Left lobe of liver (tissue), 2 donors: ENCODE measurements at places on chromosomes 2 and 18.
A peak's percentile ranks its signal among the peaks of the same experiment; 100 is the strongest.

DNA sequence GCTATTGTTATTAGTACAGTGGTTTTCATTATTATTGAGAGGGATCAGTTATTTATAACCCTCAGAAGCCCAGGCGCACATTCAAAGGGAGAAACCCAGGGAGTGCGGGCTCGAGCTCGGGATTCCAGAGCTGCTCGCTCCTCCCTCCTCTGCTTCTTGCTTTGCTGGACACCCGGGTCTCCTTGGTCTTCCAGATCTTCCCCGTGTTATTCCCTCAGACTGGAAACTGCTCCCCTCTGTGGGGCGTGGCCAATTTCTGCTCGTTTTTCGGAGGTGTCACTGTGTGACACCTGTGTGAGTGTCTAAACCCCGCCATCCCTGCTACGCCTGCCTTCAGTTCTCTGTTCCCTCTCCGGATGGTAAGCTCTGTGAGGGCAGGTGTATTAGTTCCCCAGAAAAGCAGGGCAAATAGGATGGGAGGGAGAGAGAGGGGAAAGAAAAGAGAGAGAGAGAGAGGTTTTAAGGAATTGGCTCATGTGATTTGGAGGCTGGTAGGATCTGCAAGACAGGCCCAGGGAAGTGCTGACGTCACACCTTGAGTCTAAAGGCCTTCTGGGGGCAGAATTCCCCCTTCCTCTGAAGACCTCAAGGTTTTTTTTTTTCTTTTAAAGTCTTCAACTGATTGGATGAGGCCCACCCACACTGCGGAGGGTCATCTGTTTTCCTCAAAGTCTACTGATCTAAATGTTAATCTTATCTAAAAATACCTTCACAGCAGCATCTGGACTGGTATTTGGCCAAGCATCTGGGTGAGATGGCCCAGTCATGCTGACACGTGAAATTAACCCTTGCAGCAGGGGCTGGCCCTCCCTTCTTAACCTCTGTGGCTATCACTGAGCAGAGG lies 457.3 kb upstream of the ID2 start:
- DNase-seq = no peak

DNA sequence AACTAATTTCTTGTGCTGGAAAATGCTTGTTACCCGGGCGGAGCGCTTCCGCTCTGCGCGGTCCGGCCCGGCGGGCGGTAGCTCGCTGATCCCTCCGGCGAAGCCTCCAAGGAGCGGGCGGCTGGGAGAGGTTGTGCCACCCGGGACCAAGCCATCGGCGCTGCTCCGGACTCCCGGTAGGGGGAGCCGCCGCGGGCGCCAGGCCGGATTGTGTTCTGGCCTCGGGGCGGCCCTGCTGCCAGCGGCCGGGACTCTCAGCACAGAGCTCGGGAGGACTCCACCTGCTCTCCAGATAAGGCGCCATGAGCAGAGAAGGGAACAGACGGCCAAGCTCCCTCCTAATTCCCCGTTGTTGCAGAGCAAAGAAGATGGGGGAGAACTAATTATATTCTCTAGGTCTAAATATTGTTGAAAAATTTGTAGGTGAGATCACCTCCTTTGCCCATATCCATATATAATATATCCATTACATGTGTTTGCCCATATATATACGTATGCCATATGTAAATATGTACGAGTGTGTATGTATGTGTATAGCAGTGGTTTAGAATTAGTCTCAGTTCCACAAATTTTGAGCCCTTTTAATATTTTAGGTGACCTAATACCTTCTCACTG lies 13.8 kb upstream of the SATB2 start:
- peak; percentile 74 for DNase-seq

DNA sequence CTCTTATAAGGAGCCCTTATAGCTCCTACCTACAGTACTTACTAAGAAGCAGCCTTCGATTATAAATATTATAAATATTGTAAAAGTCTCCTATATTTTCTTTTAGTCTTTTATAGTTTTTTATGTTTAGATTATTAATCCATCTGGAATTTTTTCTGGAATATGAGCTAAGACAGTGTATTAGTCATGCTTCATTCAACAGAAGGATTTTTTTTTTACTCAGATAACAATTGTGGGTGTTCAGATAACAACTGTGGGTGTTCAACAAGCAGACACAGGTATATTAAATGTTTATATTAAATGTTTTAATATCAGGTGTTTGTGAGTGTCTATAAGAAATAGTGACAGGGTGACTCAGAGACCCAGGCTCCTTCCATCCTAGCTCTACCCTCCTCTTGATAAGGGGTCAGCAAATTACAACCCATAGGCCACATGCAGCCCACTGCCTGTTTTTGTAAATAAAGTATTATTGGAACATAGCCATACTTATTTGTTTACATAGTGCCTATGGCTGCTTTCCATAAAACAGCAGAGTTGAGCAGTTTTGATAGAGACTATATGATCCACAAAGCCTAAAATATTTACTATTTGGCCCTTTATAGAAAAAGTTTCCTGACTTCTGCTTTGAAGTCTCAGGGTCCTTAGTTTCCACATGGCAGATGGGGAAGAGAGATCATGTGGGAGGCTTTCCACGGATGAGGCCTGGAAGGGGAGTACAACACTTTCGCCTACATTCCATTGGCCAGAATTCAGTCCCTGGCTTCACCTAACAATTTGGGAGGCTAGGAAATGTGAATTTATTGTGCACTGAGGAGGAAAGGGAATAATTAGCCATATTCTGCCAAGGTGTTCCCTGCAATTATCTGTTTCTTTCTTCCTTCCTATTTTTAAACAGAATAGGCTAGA lies 4.3 kb upstream of the SPATS2L start:
- no peak for DNase-seq

- DNase-seq = no peak
Measured at GRCh38 chr2:49840428-49840975, 686.2 kb upstream of the FSHR start.

DNA sequence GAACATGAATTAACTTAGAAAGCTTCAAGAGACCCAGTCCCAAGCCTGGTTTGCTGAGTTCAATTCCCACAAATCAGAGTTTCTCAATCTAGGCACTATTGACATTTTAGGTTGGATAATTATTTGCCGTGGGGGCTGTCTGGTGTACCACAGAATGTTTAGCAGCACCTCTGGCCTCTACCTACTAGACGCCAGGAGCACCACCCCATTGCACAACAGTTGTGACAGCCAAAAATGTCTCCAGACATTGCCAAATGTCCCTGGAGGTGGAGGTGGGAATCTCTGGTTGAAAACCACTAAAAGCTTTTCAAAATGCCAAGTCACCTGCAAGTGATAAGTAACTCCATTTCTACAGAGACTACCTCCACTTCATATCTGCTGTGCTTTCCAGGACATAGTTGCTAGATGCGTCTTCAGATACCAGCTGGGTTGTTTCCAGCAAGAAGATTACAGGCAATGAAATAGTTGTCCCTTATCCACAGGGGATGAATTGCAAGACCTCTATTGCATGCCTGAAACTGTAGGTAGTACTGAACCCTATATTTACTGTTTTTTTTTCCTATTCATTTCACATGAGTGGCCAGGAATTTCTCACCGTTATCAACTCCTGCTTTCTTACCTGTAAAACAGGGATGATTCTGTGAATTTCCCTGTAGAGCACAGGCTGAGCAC lies 554.3 kb downstream of the ZEB2 start:
- DNase-seq = peak; percentile 69

DNA sequence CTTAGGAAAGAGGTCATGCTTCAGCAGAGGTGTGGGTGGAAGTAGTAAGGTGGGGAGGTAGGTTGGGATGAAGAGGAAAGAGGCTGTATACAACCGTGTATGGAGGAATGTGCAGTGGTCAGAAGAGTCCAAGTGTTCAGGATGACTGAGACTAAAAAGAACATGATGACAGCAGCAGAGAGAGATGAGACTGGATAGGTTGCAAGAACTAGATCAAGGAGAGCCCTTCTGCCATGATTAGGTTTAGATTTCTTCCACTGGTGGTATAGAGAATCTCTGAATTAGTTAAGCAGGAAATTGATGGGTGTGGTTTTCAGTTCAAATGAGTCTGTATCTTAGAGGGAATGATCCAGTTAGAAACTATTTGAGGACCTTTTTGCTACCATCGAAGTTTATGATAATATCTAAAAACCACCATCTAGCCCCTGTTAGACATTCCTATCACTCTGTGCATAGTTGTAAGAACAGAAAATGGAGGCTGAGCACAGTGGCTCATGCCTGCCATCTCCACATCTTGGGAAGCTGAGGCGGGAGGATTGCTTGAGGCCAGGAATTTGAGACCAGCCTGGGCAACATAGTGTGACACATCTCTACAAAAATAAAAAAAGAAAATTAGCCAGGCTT lies 221.0 kb downstream of the LTBP1 start:
- DNase-seq = no peak

GRCh38 chr2:238509151-238509835 lies 82.6 kb downstream of the ASB1 start:
- DNase-seq = no peak

DNA sequence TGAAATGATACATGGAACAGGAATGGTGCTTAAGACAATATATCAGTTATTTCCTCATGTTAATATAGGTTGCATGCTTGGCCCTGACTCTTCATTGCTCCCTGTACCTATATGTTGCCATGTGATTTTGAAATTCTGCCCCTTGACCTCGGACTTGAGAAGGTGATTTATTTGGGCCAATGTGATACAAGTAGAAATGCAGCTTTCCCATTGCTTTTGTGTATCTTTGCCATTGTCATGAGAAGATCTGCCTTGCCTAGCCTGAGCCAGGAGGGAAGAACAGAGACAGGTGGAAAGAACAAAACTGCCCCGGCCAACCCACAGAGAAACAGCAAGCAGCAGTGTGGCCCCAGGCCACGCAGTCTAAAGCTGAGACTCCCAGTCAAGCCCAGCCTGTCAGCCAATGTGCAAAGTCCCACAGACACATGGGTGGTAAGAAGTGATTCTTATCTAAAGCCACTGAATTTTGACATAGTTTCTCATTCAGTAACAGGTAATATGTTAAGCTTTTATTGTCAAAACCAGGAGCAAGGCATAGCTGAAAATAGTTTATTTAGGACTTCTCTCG lies 245.7 kb upstream of the RND3 start:
- DNase-seq = peak; percentile 69

- DNase-seq = no peak
Measured at GRCh38 chr18:59063912-59064311, 75.8 kb upstream of the SEC11C start.

DNA sequence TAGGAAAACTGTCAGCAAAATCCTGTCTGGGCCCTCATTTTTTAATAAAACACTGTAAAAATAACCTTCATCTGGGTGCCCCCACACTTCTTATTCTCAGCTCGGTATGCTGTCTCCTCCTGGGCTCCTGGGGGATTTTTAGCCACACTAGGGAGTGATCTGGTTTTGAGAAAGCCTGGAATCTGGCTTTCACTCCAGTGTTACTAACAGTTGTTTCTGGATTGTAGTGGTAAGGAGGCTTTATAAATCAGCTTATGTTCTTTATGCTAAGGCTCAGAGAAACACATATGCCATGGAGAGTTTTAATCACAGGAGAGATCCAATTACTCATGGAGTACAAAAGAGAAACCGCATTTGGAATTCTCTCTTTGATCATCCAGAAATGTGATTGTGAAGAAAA lies 744.3 kb upstream of the SOX11 start:
- DNase-seq = no peak

- no peak for DNase-seq
Measured at GRCh38 chr2:43905871-43906270, 67.1 kb downstream of the ABCG8 start.

GRCh38 chr2:16890081-16890480 lies 224.4 kb upstream of the CYRIA start:
- no peak for DNase-seq

DNA sequence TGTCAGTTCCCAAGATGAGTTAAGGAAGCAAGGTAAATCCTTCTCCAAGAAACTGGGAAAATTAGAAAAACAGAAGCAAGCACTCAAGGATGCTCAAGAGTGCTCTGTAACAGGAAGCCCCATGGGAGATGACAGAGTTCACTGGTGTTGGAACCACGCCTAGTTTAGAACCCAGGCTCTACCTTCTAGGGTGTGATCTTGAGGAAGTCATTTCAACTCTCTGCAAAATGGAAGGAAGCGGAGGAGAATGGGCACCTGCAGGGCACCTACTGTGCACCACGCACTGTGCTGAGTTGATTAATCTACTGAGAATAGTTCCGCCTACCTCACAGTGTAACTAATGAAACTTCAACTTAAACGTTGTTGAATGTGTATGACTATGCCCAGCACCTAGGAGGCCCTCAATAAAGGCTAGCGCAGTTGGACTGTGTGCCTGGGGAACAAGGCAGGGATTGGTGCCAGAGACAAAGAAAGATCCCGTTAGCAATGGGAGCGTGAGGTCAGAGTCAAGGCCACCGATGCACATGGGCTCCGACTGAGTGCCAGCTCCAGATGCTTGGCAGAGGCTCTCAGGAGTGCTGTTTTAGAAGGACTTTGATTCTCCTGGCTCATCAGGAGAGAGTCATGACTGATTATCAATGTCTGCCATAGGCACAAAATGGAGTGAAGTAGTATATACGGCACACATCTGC lies 93.7 kb downstream of the MAPK4 start:
- DNase-seq = peak; percentile 74

DNA sequence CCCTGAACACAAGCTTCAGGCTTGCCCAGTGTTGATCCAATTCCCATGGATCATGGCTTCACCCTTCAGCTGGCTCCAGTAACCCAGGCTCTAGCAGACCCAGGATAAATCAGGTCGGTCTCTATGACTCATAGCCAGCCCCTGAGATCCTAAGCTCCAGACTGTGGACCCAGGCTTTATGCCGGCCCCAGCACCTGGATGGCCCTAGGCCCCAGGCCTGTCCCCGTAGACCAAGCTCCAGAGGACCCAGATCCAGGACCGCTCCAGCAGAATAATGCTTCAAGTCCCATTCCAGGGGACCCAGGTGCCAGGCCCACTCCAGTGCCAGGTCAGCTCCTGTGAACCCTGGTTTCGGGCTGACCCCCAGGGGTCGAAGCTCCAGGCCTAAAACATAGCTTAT lies 1589.9 kb upstream of the DDX18 start:
- no peak for DNase-seq

DNA sequence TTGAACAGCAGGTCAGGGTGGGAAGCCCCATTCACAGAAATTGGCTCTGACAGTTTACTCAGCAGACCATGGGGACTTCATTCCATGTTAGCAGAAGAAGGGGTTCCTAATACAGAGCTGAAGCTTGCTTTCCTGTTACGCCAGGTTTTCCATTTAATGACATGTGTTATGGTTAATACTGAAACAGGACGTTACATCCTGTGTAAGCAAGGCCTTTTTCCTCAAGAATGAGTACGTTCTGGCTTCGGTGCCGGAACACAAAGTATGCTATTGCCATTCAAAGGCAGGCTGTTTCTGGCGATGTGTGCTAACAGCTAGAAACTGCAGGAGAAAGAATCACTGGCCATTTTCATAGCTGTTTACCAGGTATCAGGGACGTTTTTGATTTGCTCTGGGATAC lies 190.4 kb downstream of the SNTG2 start:
- DNase-seq = no peak
